ENCODE measurements at places on chromosomes 11 and 22.

DNA sequence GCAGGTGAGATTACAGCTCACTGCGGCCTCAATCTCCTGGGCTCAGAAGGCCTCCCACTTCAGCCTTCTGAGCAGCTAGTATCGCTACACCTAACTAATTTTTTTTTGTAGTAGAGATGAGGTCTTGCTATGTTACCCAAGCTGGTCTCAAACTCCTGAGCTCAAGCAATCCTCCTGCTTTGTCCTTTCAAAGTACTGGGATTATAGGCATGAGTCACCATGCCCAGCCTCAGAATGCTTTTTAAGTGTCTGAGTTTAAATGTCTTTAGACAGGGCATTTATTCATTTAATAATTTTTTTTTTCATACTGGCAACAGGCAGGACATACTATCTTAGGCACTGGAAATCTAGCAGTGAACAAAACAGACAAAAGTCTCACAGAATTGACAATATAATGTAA is 27.7 kb downstream of the LRP4 start:
- no peak for DNase-seq

GRCh38 chr11:63710476-63711217 is 29.3 kb downstream of the RTN3 start:
- DNase-seq, result no peak

DNA sequence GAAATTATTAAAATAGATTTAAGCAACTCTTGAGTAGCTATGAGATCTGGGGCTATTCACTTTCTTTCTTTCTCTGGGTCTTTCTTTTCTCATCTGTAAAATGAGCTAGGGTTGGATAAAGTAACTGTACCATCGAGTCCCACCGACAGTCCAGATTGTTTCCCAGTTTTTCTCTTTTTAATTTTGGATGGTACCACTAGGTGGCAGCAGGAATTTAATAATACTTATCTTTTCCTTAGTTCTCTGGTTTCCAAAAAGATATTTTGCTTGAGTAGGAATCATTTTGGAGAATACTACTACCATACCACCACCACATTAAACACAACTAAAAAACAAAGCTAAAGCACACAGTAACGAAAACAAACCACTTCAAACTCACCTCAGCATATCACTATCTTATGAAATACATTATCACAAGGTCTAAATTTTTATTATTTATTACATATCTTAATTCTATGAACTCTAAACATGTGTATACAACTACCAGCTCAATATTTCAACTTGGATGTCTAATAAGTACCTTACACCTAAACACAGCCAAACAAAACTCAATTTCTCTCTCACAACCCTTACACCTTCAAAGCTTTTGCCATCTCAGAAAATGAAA is 584.0 kb downstream of the KCNA4 start:
- no peak for DNase-seq

DNA sequence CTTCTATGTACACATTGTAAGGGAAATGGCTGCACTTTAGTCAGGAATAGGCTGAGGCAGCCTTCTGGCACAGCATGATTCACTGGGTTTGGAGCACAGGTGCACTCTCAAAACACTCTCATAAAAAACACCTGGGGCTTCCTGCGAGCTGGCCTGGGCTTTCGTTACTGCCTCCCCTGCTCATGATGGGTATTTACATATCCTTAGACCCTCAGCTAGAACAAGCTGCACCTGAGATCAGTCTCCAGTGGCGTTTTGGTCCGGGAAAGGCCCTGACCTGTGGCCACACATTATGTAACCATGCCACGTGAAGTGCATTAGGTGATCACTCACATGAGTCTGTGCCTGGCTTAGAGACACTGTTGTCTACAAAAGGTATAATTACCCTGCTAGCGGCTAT is 321.7 kb downstream of the TMEM135 start:
- no peak for DNase-seq

- no peak for DNase-seq
Observed at GRCh38 chr11:104522650-104523049, 358.7 kb upstream of the PDGFD start.

GRCh38 chr11:71979602-71980001 is 19.1 kb upstream of the IL18BP start:
- DNase-seq, result no peak

DNA sequence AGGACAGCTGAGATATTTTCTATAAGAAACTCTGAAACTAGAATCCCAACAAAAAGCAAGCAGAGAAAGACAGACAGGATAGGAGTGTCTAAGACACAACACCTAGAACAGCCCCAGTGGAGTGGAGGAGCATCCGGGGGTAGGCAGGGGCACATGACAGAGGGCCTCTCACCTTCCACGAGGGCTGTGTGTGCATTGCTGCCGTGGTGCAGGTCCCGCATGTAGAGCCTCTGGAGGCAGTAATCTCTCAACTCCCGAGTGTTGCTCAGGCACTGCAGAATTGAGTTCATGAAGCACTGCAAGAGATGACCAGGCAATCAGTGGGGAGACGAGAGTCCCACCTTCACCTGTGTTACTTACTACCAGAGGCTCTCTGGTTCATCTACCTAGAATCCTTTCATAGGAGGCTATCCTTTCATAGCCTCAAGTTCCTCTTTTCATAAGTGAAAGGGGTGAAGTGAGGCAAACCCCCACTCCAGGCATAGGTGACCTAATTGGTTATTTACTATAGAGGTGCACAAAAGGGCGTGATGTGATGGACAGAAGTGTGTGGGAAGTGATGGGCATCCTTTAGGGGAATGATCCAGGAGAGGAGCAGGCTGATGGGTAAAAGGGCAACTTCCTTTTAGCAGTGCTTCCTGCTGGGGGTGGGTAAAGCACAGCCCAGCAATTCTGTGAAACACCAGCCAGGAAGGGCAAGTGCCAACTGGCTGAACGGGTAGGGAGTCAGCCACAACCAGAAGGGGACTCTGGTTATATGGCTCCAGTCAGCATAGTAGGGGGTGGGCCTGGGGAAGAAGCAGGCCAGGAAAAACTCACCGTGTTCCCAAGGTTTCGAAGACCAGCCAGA is 13.1 kb upstream of the MFRP start:
- DNase-seq, result no peak

- no peak for DNase-seq
Observed at GRCh38 chr22:44759001-44759400, 6.6 kb downstream of the ARHGAP8 start.

DNA sequence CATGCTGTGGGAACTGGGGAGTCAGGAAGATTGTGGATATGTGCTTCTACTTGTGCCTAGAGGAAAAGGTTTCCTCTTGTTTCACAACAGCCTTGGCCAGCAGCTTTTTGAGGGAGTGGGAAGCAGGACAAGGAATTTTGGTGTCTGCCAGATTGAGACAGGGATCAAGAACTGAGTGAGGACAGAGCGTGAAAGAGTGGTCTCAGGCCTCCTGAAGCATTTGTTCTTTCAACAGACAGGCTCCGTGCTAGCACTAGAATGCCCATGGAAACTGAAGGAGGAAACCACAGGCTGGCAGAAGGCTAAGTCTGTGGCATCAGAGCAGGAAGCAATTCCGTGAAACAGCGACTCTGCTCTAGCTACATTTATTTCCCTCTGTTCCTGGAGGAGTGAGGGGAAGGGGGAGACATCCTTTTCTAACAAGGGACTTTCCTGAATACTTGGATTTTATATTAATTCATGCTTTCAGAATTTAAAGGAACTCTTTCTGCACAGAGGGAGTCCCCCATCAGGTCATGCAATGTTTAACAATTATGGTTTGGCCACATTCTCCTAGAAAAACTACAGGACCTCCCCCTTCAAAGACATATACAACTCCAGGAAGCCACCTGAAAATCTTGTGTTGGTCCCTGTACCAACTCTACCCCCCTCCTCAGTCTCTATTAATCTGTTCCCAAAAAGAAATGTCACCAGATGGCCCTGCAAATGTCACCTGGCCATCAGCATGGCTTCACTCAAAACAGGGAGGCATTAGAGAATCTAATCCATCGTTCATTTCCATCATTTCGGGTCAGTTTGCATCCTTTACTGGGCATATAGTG is 96.1 kb downstream of the SYT9 start:
- no peak for DNase-seq

GRCh38 chr11:113952588-113952987 is 22.3 kb upstream of the HTR3A start:
- no peak for DNase-seq

- DNase-seq, result no peak
Observed at GRCh38 chr11:57358991-57359390, 20.8 kb downstream of the P2RX3 start.

DNA sequence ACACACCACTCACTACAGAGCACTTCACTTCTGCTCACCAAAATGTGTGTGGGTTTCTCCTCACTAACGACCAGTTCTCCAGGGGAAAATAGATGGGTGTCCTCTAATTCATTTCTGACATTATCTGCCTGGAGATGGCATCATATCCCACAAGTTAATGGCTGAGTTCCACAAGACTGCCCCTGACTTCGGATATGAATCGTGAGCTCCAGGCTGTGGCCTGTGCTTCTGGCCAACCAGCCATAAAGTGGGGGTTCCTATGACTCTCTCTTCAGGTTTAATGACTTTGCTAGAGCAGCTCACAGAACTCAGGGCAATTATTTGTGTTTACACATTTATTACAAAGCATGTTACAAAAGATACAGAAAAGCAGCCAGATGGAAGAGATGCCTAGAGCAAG is 113.0 kb upstream of the SYT13 start:
- no peak for DNase-seq

- DNase-seq, result no peak
Observed at GRCh38 chr11:69204941-69205742, 49.4 kb downstream of the SMIM38 start.

DNA sequence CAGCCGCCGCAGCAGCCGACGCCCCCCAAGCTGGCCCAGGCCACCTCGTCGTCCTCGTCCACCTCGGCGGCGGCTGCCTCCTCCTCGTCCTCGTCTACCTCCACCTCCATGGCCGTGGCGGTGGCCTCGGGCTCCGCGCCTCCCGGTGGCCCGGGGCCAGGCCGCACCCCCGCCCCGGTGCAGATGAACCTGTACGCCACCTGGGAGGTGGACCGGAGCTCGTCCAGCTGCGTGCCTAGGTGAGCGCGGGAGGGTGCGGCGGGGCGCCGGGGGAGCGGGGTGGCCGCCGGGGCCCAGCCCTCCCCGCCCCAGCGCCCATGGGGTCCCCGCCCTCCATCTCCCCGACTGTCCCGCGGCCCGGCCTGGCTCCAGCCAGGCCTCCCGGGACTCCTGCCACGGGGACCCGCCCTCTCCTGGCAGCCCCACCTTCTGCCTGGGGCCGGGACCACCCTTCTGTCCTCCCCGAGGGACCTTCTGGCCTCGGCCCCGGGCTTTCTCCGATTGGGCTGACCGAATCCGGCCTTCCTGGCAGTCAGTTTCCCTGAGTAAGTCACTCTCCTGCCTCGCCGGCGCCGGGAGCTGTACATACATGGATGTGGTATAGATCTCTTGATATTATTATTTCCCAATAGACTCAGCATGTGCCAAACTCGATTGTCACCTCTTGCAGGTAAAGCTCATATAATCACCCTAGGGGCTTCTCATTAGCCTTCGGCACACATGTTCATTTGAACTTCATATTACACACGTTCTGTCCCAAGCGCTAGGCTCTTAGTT is 720 bp downstream of the PACS1 start:
- DNase-seq, result peak; percentile 38

DNA sequence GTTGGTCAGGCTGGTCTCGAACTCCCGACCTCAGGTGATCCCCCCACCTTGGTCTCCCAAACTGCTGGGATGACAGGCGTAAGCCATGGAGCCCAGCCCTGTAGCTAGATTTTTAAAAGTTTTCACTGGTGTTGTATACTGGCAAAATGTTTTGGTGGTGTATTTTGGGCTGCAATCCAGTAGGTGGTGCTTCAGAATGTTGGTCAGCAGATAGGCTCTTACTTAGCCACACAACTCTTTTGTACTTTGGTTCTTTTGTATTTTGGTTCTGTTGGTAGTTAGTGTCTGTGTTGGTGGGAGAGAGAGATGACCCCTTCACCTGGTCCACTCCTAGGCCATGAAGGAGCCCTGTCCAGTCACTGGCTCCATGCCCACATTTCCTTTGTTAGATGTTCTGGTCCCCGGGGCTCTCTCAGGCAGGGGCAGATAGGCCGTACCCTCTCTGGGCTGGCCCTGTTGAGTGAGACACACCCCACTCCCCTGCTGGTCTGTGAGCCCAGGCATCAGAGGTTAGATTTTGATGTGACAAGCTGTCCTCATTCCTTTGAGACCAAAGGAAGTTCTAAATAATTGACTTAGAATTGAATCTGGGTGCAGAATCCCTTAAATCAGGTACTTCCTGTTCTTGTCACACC is 123.8 kb downstream of the DDX10 start:
- DNase-seq, result no peak

DNA sequence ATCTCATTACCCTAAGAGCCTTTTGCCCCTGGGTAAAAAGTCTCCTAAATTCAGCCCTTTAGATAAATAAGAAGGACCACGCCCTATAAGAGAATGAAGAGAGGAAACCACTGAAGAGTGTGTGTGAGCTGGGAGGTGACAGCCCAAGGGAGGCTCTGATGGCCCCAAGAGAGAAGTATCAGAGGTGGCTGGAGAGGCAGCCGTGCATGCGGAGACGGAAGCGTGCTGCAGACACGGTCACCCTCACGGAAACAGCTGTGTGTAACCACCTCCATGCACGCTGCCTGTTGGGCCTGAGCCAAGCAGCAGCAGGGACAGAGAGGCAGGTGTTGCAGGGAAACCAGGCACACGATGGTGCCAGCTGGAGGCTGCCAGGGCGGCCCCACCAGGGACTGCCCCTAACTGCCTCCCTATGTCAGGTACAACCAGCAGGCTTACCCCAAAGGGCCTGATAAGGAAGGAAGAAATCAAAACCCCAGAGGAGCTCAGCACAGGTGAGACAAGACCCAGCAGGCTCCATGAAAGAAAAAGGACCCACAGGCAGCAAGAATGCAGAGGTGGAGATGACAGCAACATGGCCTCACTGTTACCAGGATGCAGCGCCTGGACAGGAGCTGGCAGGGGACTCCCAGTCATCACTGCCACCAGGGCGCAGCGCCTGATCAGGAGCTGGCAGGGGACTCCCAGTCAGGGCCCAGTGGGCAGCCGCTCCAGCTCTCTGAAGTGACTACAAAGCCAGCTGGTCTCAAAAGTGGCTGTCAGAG is 7.8 kb downstream of the LARGE2 start:
- DNase-seq, result peak; percentile 32

- peak; percentile 68 for DNase-seq
Observed at GRCh38 chr11:75673977-75674582, 5.2 kb upstream of the MAP6 start.

DNA sequence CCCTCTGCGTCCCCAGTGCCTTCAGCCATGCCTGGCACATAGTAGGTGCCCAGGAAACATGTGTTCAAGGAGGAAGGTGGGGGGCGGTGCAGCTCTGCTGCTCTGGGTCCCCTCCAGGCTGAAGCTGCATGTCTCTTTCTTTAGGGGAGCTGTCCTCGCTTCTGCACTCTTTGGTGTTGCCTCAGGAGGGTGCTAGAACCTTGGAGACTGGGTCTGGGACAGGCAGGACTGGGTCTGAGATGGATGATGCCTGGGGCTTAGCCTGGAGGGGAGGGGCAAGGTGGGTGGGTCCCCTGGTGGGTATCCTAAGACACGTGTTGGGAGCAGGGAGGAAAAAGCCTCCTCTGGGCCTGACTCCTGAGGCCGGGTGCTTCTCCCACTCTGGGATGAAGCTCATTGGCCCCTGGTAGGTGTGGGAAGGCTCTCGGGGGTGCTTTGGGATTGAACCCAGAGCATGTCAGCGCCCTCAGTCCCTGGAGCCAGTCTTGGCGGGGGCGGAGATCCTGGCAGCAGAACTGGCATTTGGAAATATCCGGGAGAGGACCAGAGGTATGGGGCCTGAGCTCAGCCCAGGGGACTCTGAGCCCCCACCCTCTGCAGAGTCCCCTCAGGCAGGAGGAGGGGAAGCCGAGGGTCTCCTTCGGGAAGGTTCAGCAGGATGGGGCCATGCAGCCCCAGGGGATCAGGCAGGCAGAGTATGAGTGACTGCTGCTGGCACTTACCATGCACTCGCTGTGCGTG is 6.7 kb upstream of the GSTP1 start:
- no peak for DNase-seq

GRCh38 chr11:65384301-65384889 is 1.9 kb upstream of the SLC25A45 start:
- DNase-seq, result peak; percentile 28

All from activated CD4-positive, alpha-beta T cell treated with anti-CD3 and anti-CD28 coated beads for 48 hours (primary cell).